IMR-90 (cell line): ENCODE measurements at places on chromosomes 13 and 19. TPM values are rescaled to one million over a fixed set of nuclear protein-coding genes. Genes with fewer than 3 reads are reported as not detected.

GRCh38 chr13:95605448-95606125 lies 38.9 kb downstream of the DZIP1 start:
- H3K27ac ChIP-seq: no peak overlapping the region
- H3K4me3 ChIP-seq: no peak overlapping the region
- H3K36me3 ChIP-seq: peaks cover 33% of the 10 kb centered on the region
- DNase-seq: no peak

- no peak overlapping the region for H3K4me3 ChIP-seq
- DNase-seq: no peak
- H3K27me3 ChIP-seq: no peaks in the 10 kb centered on the region
- H3K4me1 ChIP-seq: no peaks in the 10 kb centered on the region
- H3K27ac ChIP-seq: no peak overlapping the region
These were observed 144.9 kb upstream of the SOX1 start for GRCh38 chr13:111922086-111922485.

DNA sequence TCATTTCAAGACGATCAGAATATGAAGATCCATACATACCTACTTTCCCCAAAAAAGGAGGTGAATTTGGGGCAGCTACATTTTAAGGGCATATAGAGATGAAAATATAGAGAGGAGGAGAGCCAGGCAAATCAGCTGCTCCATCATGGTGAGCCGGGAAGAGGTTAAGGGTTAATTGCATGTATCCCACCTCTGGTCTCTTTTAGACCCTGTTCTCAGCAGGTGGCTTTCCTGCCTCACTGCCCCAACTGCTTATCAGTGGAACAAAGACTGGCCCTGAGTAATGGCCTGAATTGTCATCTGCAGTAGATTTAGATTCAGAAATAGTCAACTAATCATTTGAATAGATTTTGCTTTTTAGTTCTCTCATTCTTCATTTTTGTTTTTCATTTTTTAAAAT lies 206.6 kb downstream of the SPRY2 start:
- no peak for DNase-seq
- H3K36me3 ChIP-seq: no peaks in the 10 kb centered on the region
- no peaks in the 10 kb centered on the region for H3K27me3 ChIP-seq
- H3K4me1 ChIP-seq: peaks cover 3% of the 10 kb centered on the region; the same call in 1 of the 2 replicates

- peak overlapping the region; percentile 42; the same call in 1 of the 2 replicates for H3K4me3 ChIP-seq
- H3K27ac ChIP-seq: peak overlapping the region; percentile 46; the same call in 1 of the 2 replicates
- peaks cover 9% of the 10 kb centered on the region for H3K4me1 ChIP-seq
These were observed 117.4 kb downstream of the ESD start for GRCh38 chr13:46679369-46680120.

- H3K27me3 ChIP-seq: no peaks in the 10 kb centered on the region
- no peak for DNase-seq
- H3K4me1 ChIP-seq: no peaks in the 10 kb centered on the region
- no peak overlapping the region for H3K27ac ChIP-seq
These were observed 29.8 kb downstream of the DPF1 start for GRCh38 chr19:38194061-38194701.

- H3K27ac ChIP-seq: 0 out of 2 replicates have a peak overlapping the region, but pooled peaks have one; percentile 5
- peaks cover 19% of the 10 kb centered on the region for H3K36me3 ChIP-seq
- no peak for DNase-seq
- no peaks in the 10 kb centered on the region for H3K27me3 ChIP-seq
- peaks cover 30% of the 10 kb centered on the region for H3K4me1 ChIP-seq
- no peak overlapping the region for H3K4me3 ChIP-seq
These were observed 12.9 kb downstream of the STARD13 start for GRCh38 chr13:33272531-33273124.

Gene SIRT6
- total RNA-seq: 3.9 and 6.1 TPM in 2 replicates

Gene MBD3L3
- total RNA-seq: not detected in 2 replicates

Gene CPB2
- not detected in 2 replicates for total RNA-seq

Gene IGFL1
- total RNA-seq: not detected in 2 replicates

Gene ZNF460
- total RNA-seq: 41.9 and 55.2 TPM in 2 replicates

Gene KLK5
- not detected in 2 replicates for total RNA-seq
